Posterior vena cava (tissue), 2 donors: ENCODE measurements at places on chromosomes 4 and X. TPM values are rescaled to one million over a fixed set of nuclear protein-coding genes. Genes with fewer than 3 reads are reported as not detected.

- no peak for DNase-seq
Observed at GRCh38 chrX:82585868-82586267, 922.2 kb upstream of the POU3F4 start.

GRCh38 chrX:5730556-5730955 lies 498.1 kb downstream of the NLGN4X start:
- no peak for DNase-seq

DNA sequence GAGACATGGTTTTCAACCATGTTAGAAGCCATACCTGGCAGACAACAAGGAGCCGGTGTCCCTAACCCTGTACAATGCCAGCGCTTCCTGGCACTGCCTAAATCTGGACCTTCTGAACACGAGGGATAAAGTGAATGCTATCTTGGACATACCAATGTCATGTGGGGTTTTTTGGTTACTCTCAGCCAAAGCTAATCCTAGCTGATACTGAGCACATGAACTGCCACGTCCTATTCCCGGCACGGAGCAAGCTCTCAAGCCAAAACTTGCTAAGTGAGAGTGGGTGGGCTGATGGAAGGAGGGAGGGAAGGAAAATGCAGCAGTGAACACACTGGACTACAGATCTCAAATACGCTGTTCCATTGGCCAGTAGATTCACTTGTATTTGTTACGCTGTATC lies 226.1 kb downstream of the BCOR start:
- no peak for DNase-seq

DNA sequence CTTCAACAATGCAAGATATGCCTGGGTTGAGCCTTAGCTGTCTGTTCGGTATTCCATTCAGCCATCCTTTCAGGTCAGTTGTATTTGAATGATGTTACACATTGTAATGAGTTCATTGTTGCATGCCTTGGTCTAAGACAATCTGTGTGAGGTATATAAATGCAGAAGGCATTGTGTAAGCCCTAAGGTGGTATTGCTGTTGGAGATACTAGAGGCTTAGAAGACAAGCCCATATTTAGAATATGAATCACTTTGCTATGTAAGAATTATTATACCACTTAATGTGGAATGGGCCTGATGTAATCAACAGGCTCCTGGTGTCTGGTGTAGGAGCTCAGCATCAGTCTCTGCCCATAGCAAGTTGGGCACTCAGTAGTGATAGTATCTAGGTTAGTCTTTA lies 473.4 kb upstream of the GNPDA2 start:
- DNase-seq, result no peak

DNA sequence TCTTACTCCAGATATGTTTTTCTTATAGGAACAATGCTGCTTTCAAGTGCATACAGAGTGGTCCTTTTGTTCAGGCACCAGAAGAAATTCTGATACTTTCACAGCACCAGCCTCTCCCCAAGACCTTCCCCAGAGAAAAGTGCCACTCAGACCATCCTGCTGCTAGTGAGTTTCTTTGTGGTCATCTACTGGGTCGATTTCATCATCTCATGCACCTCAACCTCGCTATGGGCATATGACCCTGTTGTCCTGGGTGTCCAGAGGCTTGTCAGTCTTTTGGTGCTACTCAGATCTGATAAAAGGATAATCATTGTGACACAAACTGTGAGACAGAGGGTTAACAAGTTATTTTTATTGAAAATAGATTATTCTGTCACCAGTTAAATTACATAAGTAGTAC lies 39.5 kb downstream of the WDR13 start:
- no peak for DNase-seq

GRCh38 chr4:2009651-2010233 lies 968 bp upstream of the NELFA start:
- peak; percentile 85 for DNase-seq

- no peak for DNase-seq
Observed at GRCh38 chrX:13334491-13334890, 14.6 kb upstream of the ATXN3L start.

- no peak for DNase-seq
Observed at GRCh38 chr4:101332424-101332823, 14.9 kb downstream of the PPP3CA start.

GRCh38 chr4:52711272-52711671 lies 40.0 kb downstream of the ERVMER34-1 start:
- no peak for DNase-seq

DNA sequence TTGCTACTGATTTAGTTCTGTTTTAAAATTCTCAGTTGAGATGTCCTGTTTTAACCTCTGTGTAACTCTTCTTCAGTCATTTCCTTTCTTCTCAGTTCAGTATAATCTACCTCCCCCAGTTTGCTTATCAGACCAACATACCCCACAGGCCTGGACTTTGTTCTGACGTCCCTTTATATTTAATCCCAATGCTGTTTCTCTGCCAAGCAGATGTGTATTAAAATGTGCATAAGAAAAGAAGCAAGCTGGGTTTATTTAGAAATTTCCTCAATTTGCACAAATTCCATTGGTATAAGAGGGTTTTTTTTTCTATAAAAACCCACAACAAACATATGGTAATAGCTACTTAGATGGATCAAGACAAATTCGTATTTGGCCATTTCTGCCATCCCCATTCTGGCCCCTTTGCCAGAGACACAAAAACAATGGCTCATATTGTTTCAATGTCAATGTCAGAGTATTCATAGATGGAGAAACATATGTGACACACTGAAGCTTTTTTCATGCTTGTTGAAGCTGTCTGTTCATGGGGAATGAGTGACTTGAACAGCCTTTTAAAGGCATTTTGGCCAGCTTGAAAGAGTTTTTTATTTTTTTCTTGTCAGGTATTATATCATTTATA lies 24.5 kb downstream of the HCCS start:
- no peak for DNase-seq

- no peak for DNase-seq
Observed at GRCh38 chr4:128924951-128925350, 115.5 kb downstream of the JADE1 start.

- DNase-seq, result no peak
Observed at GRCh38 chr4:184281231-184282139, 63.8 kb upstream of the ENPP6 start.

DNA sequence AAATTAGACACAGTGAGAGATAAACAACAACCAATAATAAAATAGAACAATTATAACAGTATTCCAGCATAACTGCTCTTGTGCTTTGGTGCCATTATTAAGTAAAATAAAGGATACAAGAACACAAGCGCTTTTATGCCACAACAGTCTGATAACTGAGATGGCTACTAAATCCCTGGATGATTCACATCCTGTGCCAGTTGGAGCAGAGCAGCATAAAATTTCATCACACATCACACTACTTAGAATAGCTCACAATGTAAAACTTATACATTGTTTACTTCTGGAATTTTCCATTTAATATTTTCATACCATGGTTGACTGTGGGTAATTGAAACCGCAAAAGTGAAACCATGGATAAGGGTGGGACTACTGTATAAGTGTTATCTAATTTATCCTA lies 399.9 kb upstream of the CNKSR2 start:
- DNase-seq, result no peak

The TCEAL6 gene
- not detected for total RNA-seq

The ITIH6 gene
- not detected for total RNA-seq

The PAGE4 gene
- not detected for total RNA-seq

The CSAG1 gene
- not detected for total RNA-seq

The CT47B1 gene
- not detected for total RNA-seq
